ENCODE measurements at places on chromosomes 1 and 21. TPM values are rescaled to one million over a fixed set of nuclear protein-coding genes. Genes with fewer than 3 reads are reported as not detected.

DNA sequence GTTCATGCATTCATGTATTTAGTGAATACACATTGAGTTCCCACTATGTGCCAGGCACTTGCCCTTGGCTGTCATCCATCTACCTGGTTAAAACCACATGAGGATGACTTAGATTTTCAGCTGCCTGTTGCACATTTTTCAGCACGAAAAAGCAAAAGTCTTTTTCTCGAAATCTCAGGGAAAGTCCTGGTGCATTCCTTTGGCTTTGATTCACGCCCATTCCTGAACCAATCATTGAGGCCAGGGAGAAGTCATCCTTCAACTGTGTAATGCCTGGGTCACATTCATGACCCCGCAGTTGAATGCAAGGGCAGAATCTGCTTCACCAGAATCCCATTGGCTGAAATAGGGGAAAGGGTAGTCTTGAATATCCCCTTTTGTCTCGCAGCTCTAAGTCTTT, 84.4 kb downstream of the RNF220 start:
- no peak overlapping the region for H3K27ac ChIP-seq
- DNase-seq = no peak
- no peaks in the 10 kb centered on the region for H3K36me3 ChIP-seq
- H3K27me3 ChIP-seq = peaks cover 3% of the 10 kb centered on the region
- H3K4me3 ChIP-seq = no peak overlapping the region
- peaks cover 20% of the 10 kb centered on the region for H3K4me1 ChIP-seq

DNA sequence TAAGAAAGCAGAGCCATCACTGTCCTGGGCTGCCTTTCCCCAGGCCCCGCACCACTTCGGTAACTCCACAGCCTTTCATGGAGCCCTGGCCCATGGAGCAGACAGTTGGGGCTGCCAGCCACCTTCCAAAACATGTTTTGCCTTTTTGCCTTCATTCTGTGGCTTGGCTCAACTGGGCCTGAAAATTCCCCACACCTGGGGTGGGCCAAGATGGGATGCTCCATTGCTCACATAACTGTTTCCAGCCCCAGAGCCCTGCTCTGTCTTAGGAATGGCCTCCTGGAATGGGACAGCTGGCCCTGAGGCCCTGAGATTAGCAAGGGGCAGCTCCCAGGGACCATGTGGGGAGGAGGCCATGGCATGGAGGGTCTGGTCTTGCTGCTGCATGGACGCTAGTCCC, 10.9 kb upstream of the PRELP start:
- no peak for DNase-seq
- H3K36me3 ChIP-seq = no peaks in the 10 kb centered on the region
- no peak overlapping the region for H3K27ac ChIP-seq
- H3K27me3 ChIP-seq = peaks cover 32% of the 10 kb centered on the region

DNA sequence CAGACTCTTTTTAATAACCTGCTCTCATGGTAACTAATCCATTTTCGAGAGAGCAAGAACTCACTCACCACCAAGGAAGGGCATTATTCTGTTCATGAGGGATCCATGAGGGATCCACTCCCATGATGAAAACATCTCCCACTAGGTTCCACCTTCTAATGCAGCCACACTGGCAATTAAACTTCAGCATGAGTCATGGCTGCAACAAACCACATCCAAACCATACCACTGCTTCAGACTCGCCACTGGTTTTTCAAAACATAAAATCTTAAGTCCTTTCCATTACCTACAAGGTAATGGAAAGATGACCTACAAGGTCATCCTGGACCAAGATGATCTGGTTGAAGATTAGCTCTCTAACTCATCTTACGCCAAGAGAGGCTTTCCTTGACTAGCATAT, 405.1 kb downstream of the VAV3 start:
- no peaks in the 10 kb centered on the region for H3K4me1 ChIP-seq
- no peaks in the 10 kb centered on the region for H3K27me3 ChIP-seq
- H3K27ac ChIP-seq = no peak overlapping the region

DNA sequence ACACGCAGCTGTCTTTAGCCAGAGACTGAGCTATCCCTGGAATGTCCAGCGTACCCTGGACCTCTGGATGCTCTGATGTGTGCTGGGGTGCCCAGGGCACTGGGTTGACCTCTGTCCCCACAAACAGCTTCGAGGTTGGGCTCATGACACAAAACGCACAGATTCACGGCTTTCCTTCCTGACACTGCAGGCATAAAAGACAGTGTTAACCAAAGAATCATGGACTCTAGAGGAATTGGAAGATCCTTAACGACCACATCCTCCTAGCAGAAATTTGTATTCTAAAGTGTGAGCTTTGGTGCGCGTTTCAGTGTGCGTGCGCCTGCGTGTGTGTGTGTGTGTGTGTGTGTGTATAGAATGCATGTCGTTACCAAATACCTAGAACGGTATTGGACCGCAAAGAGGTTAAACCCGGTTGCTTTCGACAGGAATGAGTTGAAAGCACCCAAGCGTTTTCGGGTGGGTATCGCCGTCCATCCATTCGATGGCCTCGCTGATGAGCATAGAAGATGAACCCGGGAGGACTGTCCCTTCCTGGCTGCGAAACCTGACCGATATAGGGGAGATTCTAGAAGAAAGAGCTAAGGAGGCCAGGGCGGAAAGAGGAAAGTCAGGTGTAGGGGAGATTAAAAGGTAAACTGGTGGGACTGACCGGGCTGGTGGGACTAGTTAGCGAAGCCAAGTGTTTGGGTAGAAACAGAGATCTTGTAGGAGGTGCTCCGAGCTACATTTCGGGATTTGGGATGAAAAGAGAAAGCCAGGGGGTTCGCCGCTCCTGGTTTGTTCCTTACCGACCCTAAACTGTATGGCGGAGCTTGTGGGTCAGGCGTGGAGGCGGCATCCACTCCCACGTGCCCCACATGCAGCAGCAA, 6.8 kb upstream of the LHX9 start:
- H3K4me3 ChIP-seq = no peak overlapping the region
- no peak overlapping the region for H3K27ac ChIP-seq
- H3K36me3 ChIP-seq = no peaks in the 10 kb centered on the region
- DNase-seq = no peak
- no peaks in the 10 kb centered on the region for H3K27me3 ChIP-seq

DNA sequence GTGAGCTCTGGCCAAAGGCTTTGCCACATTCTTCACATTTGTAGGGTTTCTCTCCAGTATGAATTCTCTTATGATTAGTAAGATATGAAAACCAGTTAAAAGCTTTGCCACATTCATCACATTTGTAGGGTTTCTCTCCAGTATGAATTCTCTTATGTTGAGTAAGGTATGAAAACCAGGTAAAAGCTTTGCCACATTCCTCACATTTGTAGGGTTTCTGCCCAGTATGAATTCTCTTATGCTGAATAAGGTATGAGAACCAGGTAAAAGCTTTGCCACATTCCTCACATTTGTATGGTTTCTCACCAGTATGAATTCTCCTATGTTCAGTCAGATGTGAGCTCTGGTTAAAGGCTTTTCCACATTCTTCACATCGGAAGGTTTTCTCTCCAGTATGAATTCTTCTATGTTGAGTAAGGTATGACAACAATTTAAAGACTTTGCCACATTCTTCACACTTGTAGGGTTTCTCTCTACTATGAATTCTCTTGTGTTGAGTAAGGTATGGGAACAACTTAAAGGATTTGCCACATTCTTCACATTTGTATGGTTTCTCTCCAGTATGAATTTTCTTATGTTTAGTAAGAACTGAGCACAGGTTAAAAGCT, 20.7 kb downstream of the ZNF695 start:
- peak; percentile 13 for DNase-seq
- no peaks in the 10 kb centered on the region for H3K27me3 ChIP-seq
- no peaks in the 10 kb centered on the region for H3K4me1 ChIP-seq
- H3K4me3 ChIP-seq = no peak overlapping the region
- H3K27ac ChIP-seq = no peak overlapping the region

- no peaks in the 10 kb centered on the region for H3K36me3 ChIP-seq
- DNase-seq = no peak
- no peak overlapping the region for H3K4me3 ChIP-seq
- H3K27ac ChIP-seq = no peak overlapping the region
- no peaks in the 10 kb centered on the region for H3K27me3 ChIP-seq
These were observed 273.5 kb downstream of the COL11A1 start for GRCh38 chr1:102834688-102835320.

SCAF4 gene
- total RNA-seq = 25.1 TPM

RIIAD1 gene
- not detected for total RNA-seq

CSMD2 gene
- 0.14 TPM for total RNA-seq

PLOD1 gene
- total RNA-seq = 142 TPM
